ENCODE measurements at places on chromosomes 2 and 18. TPM values are rescaled to one million over a fixed set of nuclear protein-coding genes. Genes with fewer than 3 reads are reported as not detected.

Gene RNF103
- total RNA-seq = 33.4 TPM

Gene GALNT13
- total RNA-seq = 18.8 TPM

Gene NEU4
- 1.6 TPM for total RNA-seq

Gene LHCGR
- under 0.01 TPM for total RNA-seq

Gene MDH1B
- 4.5 TPM for total RNA-seq

Gene METTL5
- total RNA-seq = 39.5 TPM

Gene DNAH7
- total RNA-seq = 11.4 TPM

Gene GRB14
- 15.1 TPM for total RNA-seq

Gene POTEJ
- not detected for total RNA-seq

Gene KIF1A
- total RNA-seq = 146 TPM

Gene CIB4
- not detected for total RNA-seq

DNA sequence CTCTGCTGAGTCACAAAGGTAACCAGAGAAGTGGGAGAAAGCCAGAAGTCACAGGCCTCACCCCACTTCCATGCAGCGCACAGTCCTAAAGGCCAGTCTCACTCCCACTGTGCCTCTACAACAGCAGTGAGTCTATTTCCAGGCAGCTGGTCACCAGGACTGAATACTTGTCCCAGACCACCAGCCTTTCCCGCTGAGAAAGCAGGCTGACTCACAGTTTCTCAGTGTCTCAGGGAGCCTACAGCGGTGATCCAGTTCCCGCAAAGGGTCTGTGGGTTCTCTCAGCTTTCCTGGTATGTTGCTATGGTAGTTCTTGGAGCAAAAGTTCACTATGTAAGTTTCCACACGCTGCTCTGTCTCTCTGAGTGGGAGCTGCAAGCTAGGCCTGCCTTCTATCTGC is 622.5 kb downstream of the RNF144A start:
- DNase-seq = no peak

- DNase-seq = no peak
Observed at GRCh38 chr2:238108423-238109183, 8.5 kb downstream of the ESPNL start.

DNA sequence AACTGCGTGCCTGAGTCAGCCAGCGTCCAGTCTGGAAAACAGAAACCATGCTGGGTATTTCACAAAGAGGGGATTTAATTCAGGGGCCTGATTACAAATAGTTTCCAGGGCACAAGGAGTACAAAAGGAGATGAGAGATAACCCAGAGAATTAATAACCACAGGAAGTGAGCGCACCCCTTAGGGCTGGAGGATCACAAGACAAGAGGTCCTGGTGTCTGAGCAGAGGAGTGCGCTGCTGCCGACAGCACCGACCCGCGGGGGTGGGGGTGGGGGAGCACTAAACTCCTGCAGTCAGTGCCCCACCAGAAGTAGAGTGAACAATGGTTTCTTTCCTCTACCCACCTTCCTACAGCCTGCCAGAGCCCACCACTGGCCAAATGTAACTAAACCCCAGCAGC is 20.8 kb upstream of the MAL start:
- DNase-seq = no peak

DNA sequence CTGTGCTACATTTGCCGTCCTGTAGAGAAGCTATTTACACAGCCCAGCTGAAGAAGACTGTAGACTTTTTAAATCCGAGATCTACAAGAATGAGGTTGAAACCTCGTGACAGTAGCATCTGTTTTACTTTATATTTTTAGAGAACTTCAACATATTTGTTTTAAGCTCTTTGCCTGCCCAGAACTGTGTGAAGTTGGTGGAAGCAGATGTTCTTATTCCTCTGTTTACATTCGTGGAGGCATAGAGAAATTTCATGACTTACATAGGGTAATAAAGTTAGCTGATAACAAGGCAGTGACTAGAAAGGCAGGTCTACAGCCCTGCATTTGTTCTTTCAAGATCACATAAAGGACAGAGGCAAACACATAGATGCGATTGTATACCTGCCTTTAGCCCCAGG is 47.0 kb upstream of the MAP3K20 start:
- DNase-seq = no peak

DNA sequence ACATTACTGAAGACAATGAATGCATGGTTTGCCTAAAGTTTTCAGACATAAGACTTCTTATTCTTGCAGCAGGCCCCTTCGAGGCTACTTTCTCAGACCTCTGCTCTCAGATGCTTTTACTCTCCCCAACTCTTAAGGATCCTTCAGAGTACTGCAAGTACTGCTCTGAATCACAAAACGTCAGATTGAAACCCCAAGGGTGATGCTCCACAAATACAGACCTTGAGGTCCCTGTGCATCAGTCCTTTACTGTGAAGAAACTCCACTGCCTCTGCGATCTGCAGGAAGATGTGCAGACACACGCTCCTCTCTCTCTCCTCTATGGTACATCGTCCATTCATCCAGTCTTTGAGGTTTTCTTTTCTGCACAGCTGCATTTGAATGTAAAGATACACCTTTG is 52.8 kb downstream of the EIF2AK3 start:
- no peak for DNase-seq

- peak; percentile 6 for DNase-seq
Observed at GRCh38 chr2:231392431-231393148, 2.9 kb upstream of the B3GNT7 start.

DNA sequence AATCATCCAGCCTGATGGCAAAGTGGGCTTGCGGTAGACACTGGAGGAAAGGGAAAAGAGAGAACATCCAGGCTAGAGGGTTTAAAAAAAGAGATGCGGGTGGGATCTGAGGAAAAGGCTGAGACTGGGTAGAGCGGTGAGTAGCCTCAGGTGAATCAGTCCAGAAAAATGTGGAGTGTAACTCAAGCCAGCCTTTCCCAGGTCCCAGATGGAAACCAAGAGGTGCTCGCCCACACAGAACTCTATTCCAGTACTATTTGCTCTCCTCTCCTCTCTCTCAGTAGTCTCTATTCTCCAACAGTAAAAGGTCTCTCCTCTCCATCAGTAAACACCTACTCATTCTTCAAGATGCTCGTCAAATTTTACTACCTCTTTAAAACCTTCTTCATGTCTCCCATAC is 38.3 kb upstream of the NRP2 start:
- no peak for DNase-seq

- DNase-seq = no peak
Observed at GRCh38 chr2:11092701-11093335, 62.4 kb upstream of the SLC66A3 start.

DNA sequence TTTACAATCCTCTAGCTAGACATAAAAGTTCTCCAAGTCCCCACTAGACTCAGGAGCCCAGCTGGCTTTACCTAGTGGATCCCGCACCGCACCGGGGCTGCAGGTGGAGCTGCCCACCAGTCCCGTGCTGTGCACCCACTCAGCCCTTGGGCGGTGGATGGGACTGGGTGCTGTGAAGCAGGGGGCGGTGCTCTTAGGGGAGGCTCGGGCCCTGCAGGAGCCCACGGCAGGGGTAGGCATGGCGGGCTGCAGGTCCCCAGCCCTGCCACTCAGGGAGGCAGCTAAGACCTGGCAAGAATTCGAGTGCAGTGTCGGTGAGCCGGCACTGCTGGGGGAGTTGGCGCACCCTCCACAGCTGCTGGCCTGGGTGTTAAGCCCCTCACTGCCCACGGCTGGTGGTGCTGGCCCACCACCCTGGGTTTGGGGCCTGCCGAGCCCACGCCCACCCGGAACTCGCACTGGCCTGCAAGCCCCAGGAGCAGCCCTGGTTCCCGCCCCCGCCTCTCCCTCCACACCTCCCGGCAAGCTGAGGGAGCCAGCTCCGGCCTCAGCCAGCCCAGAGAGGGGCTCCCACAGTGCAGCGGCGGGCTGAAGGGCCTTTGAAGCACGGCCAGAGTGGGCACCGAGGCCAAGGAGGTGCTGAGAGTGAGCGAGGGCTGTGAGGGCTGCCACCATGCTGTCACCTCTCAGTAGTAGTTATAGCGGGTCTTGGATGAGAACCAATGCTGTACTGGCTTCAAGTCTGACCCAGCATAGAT is 255.2 kb downstream of the CDH7 start:
- DNase-seq = no peak

DNA sequence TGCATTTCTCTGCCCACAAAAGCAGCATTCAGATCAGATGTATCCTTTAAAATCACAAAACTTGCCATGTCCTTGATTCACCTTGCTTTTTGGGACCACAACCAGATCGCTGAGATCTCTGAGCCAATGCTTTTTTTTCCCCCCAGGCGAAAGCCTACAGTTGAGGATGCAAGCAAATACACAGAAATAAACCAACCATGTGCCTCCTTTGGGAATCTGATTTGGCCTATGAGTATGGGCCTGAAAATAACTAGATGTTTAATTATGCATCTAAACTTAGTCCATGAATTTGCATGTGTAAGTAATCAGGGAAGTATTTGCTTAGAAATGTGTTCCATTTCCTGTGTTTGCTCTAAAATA is 49.7 kb upstream of the CDC42EP3 start:
- DNase-seq = no peak

GRCh38 chr2:237254911-237255578 is 158.9 kb downstream of the COL6A3 start:
- DNase-seq = no peak

GRCh38 chr18:68722821-68723220 is 7.9 kb upstream of the TMX3 start:
- DNase-seq = no peak

- no peak for DNase-seq
Observed at GRCh38 chr18:63763831-63764600, 11.2 kb upstream of the SERPINB7 start.

GRCh38 chr2:177078855-177079254 is 133.7 kb upstream of the HNRNPA3 start:
- DNase-seq = no peak

DNA sequence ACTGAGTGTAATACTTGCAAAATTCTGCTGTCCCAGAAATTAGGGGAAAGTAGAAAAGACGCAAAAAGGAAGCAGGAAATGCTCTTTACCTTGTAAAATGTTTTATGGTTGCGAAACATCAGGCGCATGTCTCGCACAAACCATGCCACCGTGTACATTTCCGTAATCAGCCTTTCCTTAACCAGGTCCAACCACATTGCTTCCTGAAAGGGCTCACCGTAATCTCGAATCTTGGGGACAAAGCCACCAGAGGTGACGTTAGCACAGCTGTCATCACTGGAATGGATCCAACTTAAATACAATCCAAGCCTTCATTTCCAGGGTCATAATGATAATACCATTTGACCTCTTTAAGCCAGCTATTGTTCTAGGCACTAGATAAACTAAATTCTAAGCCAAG is 49.3 kb downstream of the SP110 start:
- DNase-seq = no peak

GRCh38 chr2:109410039-109410815 is 203.5 kb downstream of the SEPTIN10 start:
- DNase-seq = no peak

- no peak for DNase-seq
Observed at GRCh38 chr2:422676-423435, 135.0 kb upstream of the ALKAL2 start.

GRCh38 chr2:120299561-120299960 is 46.4 kb upstream of the INHBB start:
- no peak for DNase-seq

GRCh38 chr2:7022492-7023385 is 105.5 kb downstream of the RNF144A start:
- no peak for DNase-seq

GRCh38 chr2:217795706-217796465 is 206.9 kb downstream of the TNS1 start:
- DNase-seq = no peak

GRCh38 chr2:26477911-26478253 is at the start of gene OTOF:
TSS of gene OTOF (minus strand) at chr2:26478124.
- no peak for DNase-seq

DNA sequence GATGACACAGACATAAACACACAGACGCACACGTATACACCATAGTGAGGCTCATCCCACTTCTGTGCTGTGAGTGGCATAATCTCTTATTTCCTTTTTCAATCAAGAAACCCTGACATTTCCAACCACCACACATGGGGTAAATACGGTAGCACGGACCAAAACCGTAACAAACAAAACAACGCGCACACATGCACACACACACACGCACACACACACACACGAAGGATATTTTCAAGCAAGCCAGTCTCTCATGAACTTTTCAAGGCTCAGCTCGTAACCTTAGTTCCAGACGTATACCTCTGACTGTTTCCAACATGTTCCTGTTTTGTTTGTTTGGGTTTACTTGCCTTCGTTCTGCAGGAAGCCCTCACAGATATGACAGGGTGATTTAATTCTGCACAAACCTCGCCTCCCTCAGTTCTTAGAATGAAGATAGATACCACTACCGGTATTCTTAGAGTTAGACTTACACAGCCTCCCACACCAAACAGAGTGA is 119.8 kb downstream of the BCL2 start:
- no peak for DNase-seq

DNA sequence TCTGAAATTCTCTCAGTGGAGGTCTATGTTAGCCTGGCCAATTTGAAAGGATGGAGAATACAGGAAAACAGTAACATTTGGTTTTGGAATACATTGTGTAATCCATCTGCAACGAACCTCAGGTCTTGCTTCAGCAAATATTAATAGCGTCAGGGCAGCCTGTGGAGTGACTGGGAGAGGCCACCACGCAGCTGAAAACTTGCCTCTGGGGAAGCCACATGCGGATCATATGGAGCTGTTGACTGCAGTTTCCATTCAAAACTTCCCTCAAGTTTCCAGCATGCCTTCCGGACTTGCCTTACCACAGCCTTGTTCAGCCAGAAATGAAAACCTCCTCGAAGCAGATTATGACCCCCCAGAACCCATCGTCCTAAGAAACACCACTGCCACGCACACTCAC is 25.7 kb downstream of the BCL11A start:
- no peak for DNase-seq

- no peak for DNase-seq
Observed at GRCh38 chr2:102158011-102158755, 15.6 kb downstream of the IL1R1 start.

- no peak for DNase-seq
Observed at GRCh38 chr2:120992791-120993555, 257.3 kb downstream of the GLI2 start.

- no peak for DNase-seq
Observed at GRCh38 chr2:126510960-126511359, 145.0 kb upstream of the GYPC start.

DNA sequence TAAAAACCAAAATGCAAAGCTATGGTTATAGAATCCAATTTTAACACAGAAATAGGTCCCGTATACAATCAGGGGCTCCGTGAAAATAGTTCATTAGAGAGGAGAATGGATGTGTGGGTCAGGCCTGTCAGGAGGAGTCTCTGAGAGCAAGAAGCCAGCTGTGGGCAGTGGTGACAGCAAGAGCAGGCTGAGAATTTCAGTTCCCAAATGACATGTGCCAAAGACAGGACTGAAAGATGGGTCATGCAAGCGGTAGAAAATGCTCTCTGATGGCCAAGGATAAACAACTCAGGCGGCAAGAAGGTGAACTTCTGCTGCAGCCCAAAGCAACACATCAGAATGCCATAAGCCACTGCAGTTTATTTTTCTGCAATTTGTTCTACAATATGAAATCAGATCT is 100.4 kb downstream of the CCDC141 start:
- no peak for DNase-seq

- no peak for DNase-seq
Observed at GRCh38 chr2:204353823-204354222, 191.5 kb upstream of the PARD3B start.

GRCh38 chr2:8364668-8365067 is 317.2 kb upstream of the ID2 start:
- DNase-seq = no peak

- DNase-seq = no peak
Observed at GRCh38 chr2:88442473-88442872, 10.0 kb downstream of the FOXI3 start.
